ENCODE measurements at places on chromosomes 11 and 22. TPM values are rescaled to one million over a fixed set of nuclear protein-coding genes. Genes with fewer than 3 reads are reported as not detected.

DNA sequence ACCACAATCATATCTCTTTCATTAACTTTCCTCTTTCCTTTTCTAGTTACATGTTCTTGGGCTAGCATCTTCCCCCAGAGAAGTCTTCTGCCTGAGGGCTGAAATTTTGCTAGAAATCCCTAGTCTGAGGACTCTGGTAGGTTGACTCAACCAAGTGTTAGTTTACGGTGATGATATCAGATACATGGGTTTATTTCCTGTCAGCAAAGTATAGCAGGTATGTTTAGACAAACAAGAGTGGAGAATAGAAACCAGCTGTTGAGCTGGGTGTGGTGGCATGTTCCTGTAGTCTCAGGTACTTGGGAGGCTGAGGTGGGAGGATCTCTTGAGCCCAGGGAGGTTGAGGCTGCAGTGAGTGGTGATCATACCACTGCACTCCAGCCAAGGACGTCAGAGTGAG is 11.2 kb downstream of the FOLR1 start:
- no peak for DNase-seq

DNA sequence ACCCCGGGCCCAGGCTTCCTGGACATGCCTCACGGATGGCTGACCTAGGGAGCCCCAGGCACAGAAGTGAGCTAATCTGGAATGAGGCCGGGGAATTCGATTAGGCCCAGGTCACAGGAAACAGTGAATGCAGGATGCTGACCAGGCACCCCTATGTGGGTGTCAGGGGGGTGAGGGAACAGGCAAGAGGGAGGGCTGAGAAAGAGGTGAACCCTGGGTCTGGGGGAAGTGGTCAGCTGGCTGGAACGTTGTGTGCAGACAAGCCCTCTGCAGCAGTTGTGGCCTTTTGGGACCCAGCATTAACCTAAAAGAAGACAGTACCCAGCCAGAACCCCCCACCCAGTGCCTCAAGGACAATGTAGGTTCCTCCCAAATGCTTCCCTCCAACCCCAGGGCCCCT is 8.1 kb downstream of the SERHL2 start:
- DNase-seq: no peak

GRCh38 chr22:49878206-49878605 is 24.6 kb downstream of the ZBED4 start:
- no peak for DNase-seq

DNA sequence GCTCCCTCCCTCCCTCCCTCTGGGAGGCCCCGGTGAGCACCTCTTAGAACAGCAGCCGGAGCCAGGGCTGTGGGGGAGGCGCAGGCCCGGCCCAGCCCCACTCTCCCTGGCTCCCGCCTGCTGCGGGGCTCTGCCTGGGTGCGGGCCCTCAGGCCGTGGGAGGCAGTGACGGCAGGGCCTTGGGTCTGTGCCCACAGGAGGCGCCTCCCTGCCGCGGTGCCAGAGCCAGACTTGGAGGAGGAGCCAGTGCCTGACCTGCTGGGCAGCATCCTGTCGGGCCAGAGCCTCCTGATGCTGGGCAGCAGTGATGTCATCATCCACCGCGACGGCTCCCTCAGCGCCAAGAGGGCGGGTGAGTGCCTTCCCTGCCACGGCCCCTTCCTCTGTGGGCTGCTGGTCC is 9.5 kb downstream of the IRF7 start:
- DNase-seq: no peak

ARL14EP gene
- 27.5 TPM for total RNA-seq

SPON1 gene
- total RNA-seq: 3.2 TPM

- DNase-seq: no peak
These were observed 2.0 kb downstream of the KCNE3 start for GRCh38 chr11:74465291-74465708.

DNA sequence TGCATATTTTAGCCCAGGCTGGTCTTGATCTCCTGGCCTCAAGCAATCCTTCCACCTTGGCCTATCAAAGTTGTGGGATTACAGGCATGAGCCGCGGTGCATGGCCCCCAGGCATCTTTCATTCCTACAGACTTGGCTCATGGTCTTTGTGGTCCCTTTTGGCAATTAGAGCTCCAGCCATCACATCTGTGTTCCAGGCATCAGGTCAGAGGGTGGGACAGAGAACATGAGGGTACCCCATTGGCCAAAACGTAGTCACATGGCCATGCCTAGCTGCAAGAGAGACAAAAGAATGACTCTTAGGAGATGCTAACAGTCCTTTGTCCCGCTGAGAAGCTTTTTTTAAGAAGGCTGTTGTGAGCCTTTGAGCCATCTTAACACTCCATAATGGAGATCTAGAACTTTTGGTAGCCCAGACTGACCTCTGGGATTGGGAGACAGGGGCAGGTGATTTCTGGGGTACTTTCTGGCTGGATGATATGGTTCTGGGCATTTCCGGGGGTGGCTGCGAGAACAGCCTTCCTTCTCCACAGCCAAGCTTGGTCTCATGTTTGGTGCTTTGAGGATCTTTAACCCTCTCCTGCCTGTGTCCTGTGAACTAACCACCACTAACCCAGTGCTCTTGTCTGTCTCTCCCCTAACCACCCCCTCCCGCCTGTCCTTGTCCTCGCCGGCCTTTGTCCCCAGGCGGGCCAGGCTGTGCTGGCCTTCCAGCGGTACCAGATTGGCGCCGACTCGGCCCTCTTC is 18.4 kb upstream of the TAB1 start:
- no peak for DNase-seq

DNA sequence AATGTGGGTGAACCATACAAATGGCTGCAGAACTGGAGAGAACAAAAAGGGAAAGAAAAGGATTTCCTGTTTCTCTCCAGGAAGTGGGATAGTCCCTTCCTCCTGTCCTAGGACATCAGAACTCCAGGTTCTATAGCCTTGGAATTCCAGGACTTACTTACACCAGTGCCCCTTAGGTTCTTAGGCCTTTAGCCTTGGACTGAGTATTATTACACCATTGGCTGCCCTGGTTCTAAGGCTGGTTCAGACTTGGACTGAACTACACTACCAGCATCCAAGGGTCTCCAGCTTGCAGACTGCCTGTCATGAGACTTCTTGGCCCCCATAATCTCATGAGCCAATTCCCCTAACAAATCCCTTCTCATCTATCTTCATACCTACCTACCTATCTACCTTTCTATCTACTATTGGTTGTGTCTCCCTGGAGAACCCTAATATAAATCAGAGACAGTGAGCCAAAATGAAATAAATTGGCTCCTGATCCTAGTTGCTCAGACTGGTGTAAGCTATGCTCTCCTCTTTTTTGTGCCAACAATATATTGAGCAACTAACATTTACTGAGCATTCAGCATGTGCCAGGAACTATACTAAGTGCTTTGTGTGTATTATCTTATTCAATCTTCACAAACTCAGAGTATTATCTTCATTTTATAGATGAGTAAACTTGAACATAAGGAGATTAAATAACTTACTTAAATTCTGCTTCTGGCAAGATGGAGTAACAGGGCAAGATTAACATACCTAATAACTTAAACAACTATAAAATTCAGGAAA is 303.7 kb downstream of the TTC28 start:
- no peak for DNase-seq

DNA sequence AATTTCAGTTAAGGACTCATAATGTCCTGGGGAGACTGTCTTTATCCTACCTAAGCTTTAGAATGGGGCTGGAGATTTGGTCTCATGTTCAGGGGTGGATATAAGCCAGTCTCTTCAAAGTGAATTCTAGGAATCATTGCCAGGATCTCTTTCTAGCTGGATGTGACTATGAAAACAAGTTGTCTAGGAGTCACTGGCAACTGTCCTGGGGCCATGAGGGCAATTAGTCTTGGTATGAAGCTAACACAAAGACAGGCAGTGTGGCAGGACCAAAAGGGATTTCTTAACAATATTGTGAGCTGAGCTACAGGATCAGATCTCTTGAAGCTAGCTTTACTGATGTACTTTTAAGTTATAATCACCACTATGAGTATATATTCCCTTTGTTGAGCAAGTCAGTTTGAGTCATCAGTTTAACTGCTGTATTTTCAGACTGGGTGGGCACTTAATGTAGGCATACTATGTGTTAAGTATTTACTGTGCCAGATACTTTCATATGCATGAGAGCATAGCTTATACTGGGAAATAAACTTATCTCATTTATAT is 390.0 kb upstream of the CCDC90B start:
- DNase-seq: no peak

GRCh38 chr22:30010789-30011405 is 69.4 kb upstream of the HORMAD2 start:
- no peak for DNase-seq
